ENCODE measurements at places on chromosomes 13 and 19.

DNA sequence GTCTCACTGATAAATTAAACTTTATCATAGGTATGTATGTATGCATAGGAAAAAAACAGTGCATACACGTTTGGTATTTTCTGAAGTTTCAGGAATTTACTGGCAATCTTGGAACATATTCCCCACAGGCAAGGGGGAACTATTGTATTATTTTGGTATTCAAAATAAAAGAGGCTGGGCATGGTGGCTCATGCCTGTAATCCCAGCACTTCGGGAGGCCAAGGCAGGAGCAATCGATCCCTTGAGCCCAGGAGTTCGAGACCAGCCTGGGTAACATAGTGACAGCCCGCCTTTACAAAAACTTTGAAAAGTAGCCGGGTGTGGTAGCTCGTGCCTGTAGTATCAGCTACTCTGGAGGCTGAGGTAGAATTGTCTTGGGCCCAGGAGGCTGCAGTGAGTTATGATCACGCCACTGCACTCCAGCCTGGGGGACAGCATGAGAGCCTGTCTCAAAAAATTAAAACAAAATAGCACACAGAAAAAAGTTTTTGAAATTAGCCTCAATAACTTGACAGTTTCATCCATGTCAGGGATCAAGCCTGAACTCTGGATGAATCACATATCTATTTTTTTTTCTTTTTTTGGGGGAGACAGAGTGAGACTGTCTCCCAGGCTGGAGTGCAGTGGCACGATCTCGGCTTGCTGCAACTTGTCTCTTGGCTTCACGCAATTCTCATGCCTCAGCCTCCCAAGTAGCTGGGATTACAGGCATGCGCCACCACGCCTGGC is 29.1 kb upstream of the HOMER3 start:
- DNase-seq: no peak

DNA sequence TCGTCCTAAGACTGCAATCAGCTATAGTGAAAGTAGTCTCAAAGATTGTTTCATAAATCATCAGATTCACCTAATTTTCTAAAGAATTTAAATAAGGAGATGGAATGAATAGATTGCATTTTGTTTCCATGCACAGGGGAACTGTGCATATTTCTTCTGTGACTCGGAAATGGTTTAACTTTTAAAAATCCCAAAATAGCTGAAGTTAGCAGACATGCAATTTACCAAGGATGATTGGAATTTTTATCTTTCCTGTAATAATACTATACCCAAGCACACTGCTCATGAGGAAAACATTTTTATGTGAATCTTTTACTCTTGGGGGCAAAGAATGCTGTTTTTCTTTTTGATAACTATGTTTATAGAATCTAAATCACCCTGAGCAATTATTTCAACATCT is 15.0 kb upstream of the LMO7 start:
- DNase-seq: no peak

DNA sequence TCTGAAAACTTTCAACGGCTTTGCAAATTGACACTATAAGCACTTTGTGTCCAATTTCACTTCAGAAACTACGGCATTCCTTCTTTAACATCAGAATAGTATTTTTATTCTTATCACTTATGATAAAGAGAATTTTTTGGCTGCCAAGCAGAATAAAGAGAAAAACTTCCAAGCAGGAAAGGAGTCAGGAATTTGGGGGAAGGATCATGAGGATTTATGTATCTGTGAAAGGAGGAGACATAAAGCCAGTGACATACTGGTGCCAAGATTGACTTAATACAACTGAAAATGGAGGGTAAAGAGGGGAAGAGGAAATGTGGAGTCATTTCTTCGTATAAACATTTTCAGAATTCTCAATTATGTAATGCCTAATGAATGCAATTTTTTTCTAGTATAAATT is 94.7 kb downstream of the RBM26 start:
- peak; percentile 15 for DNase-seq

DNA sequence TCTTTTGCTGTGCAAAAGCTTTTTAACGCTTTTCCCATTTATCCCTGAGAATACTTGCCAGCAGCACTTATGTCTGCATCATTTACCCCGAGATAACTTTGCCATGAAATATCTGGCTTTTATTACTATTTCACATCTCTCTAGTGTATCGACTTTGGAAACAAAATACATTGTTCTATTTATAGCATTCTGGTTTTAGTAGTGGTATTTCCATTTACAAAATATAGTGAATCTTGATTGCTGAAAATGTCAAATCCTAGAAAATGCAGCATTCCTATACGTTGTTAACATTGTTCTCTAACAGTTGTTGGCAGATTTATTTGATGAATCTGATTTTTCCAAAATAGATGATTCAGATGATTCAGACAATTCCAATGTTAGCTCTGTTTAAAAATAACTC is 189.3 kb upstream of the SPRY2 start:
- DNase-seq: no peak

GRCh38 chr19:57052081-57052480 is 67.7 kb upstream of the USP29 start:
- DNase-seq: no peak

DNA sequence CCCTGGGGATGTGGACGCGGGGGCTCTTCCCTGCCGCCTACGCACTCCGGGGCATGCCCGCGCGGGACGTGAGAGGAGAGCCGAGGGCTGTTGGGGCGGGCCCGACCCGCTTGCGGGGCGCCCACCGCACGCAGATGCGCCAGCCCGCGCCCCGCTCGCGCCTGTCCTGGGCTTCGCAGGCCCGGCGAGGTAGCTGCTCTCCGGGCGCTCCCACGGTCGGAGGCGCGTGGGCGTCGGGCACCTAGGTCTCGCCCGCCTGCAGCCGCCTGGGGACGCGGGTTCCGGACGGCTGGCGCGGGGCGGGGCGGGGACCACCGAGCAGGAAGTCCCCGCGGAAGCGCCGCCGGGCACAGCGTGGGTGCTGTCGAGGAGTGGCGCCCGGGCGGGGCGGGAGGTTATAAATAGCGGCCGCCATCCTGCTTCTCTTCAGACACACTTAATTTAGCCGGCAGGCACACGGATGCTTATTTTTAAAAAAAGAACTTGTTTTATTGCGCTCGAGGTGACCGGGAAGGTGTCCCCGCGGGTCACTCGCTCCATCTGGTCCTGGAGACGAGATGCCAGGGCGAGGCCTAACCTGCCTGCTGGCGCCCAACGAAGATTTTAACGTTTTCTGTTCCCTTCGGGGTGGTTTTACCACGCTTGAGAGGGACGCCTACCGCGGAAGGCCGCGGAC is 561 bp upstream of the GJA3 start:
- DNase-seq: no peak

DNA sequence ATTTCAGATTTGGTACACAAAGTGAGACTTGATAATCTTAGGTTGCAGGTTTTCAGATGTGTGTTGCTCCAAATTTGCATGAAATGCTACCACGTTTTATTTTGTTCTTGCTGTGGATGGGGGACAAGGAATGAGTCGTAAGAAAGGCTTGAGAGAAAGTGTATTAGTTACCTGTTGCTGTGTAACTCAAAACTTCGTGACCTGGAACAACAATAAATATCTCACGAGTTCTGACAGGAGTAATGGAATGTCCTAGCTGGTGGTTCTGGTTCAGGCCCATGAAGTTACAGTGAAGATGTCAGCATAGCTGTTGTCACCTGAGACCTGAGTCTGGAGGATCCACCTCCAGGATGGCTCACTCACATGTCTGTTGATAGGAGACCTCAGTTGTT is 1.2 kb downstream of the ZNF8 start:
- no peak for DNase-seq

- no peak for DNase-seq
Observed at GRCh38 chr19:47682939-47683338, 30.3 kb upstream of the EHD2 start.

GRCh38 chr19:42563352-42564210 is 31.1 kb downstream of the CEACAM8 start:
- DNase-seq: peak; percentile 32

DNA sequence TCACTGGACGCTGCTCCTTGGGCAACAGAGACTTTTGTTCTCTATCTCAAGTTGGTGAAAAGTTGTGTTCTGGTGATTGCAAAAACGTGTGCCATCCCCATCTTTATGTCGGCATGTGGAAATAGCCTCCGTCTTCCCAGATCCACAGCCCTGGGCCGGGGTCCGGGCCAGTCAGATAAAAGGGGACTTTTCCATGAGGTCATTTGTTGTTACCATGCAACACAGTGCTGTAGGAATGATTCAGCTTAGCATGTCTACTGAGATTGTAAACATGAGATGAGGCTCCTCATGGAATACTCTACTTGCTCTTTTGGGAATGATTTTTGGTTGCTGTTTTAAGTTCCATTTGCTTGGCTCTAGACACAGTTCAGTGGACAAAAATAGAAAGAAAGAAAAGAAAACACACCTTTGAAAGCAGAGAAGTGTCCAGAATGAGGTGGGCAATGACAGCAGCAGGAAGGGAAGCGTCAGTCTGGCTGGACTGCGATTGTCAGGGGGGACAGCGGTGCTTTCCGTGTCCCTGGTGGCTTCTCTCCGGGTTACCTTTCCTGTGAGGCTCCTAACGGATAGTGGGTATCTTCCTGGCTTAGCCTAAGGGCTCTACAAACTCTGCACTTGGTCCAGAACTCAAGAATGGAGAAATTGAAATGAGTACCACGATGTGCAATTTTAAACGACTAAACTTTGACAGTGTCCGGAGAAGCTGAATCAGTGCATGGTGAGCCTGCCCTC is 91.6 kb downstream of the TEX29 start:
- DNase-seq: no peak

GRCh38 chr13:20195801-20196200 is 3.1 kb upstream of the GJB2 start:
- DNase-seq: no peak

- no peak for DNase-seq
Observed at GRCh38 chr13:46206143-46206542, 5.6 kb upstream of the LRRC63 start.

GRCh38 chr19:11018179-11018578 is 57.3 kb downstream of the SMARCA4 start:
- DNase-seq: peak; percentile 28

Measured in mesenchymal stem cell (in vitro differentiated cells and primary cell).